Urinary bladder (tissue), 4 donors: ENCODE measurements at places on chromosomes 11 and 22. TPM values are rescaled to one million over a fixed set of nuclear protein-coding genes. Genes with fewer than 3 reads are reported as not detected.

The OR2D2 gene
- total RNA-seq: 0.53 TPM

The CD248 gene
- 28.7 TPM for total RNA-seq

The TP53AIP1 gene
- total RNA-seq: 0.11 TPM

The RGL4 gene
- total RNA-seq: not detected

The CYP2D6 gene
- total RNA-seq: 0.48 TPM

The OR5B2 gene
- not detected for total RNA-seq

The LRRN4CL gene
- total RNA-seq: 10.9 TPM

The TMEM223 gene
- total RNA-seq: 16.7 TPM

The SOX10 gene
- total RNA-seq: 4.5 TPM

The ACRV1 gene
- total RNA-seq: not detected

The RNASEH2C gene
- total RNA-seq: 11.9 TPM

The CHRNA10 gene
- 0.48 TPM for total RNA-seq

The GGT1 gene
- total RNA-seq: 4.1 TPM

The MN1 gene
- 9.1 TPM for total RNA-seq

The ADM2 gene
- 0.37 TPM for total RNA-seq

The NXPE1 gene
- total RNA-seq: not detected

The ABCC8 gene
- 8.7 TPM for total RNA-seq

The APOA5 gene
- total RNA-seq: not detected

The PRG3 gene
- total RNA-seq: not detected

The OR8G5 gene
- not detected for total RNA-seq

The EMID1 gene
- total RNA-seq: 9.4 TPM

The TUT1 gene
- 5.1 TPM for total RNA-seq

The MUC6 gene
- not detected for total RNA-seq

The SCN4B gene
- total RNA-seq: 4.8 TPM

The RAB36 gene
- 2.0 TPM for total RNA-seq

The SMC1B gene
- total RNA-seq: 0.16 TPM
